ENCODE measurements at places on chromosomes 7 and 10. TPM values are rescaled to one million over a fixed set of nuclear protein-coding genes. Genes with fewer than 3 reads are reported as not detected.

The SHH gene
- not detected for total RNA-seq

The IGF2BP3 gene
- 34.3 TPM for total RNA-seq

The ECHS1 gene
- total RNA-seq = 102 TPM

The CCDC126 gene
- total RNA-seq = 2.4 TPM

The PAX4 gene
- total RNA-seq = not detected

The PCBD1 gene
- total RNA-seq = 32.4 TPM

The ANKRD1 gene
- 189 TPM for total RNA-seq

The UCMA gene
- not detected for total RNA-seq

The PKD2L1 gene
- not detected for total RNA-seq

The EN2 gene
- under 0.01 TPM for total RNA-seq

The ZNF438 gene
- total RNA-seq = 5.4 TPM

The KCND2 gene
- total RNA-seq = 1.2 TPM

The PTPN20 gene
- 1.0 TPM for total RNA-seq

The IFIT1B gene
- not detected for total RNA-seq

The CAV1 gene
- total RNA-seq = 306 TPM

The SORCS1 gene
- total RNA-seq = 0.09 TPM

The P4HA1 gene
- total RNA-seq = 163 TPM

The ANKRD22 gene
- not detected for total RNA-seq

The PTN gene
- 7.4 TPM for total RNA-seq

The MYL10 gene
- total RNA-seq = not detected

The NACAD gene
- total RNA-seq = 1.6 TPM

The LRWD1 gene
- 7.5 TPM for total RNA-seq

The FAM25A gene
- not detected for total RNA-seq

The MET gene
- total RNA-seq = 0.23 TPM

The SLC13A4 gene
- total RNA-seq = 1.2 TPM

The DNAJC1 gene
- 76.8 TPM for total RNA-seq

The SFRP5 gene
- total RNA-seq = 0.09 TPM

Measured in pericardium fibroblast (primary cell).